ENCODE measurements at places on chromosomes 7 and 10.
A peak's percentile ranks its signal among the peaks of the same experiment; 100 is the strongest.

DNA sequence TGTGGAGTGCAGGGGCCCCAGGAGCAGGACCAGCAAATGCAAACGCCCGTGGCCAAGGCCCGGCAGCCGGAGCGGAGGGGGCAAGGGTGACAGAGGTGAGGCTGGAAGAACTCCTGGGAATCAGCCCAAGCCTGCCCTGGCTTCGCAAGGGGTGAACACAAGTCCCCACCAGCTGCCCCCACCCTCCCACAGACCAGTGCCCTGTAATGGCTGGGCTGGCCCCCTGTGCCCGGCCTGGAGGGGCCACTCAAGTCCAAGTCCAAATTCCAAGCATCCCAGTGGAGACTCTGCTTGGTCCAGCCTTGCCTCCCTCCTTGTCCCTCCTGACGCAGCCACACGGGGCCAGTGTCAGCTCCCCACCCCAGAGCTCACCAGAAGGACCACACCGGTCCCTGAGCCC lies 28.0 kb downstream of the MICALL2 start:
- DNase-seq: no peak

GRCh38 chr7:154433632-154434598 lies 381.7 kb downstream of the DPP6 start:
- DNase-seq: no peak

DNA sequence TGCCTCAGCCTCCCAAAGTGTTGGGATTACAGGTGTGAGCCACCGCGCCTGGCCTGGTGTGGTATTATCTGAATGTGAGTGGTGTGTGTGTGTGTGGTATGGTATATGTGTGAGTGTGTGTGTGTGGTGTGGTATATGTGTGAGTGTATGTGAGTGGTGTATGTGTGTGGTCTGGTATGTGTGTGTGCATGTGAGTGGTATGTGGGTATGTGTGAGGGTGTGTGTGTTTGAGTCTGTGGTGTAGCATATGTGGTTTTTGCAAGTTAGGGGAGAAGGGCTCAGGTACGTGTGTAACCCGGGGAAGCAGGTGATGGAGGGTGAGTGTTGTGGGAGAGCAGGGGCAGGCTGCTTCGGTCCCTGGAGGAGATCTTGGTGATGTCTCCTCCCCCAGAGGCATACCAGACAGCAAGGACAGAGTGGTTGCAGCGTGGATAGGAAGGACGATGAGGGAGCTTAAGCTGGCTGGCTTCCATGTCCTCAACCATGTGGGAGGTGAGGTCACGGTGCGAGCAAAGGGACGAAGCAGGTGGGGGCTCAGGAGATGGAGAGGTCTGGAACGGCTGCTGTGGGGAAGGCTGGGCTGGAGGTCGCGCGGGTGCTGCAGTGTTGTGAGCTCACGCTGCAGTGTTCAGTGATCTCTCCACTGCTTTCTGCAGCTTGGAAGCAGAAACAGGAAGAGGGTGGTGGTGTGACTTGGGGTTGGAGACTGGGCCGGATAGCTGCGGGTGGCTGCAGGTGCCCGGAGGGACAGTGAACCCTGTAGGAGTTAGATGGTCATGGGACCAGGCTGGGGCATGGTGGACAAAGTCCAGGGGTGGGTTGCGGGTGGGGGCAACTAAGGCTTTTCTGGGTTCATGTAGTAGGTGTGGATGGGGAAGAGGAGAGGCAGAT lies 5.0 kb downstream of the ZYX start:
- no peak for DNase-seq

- DNase-seq: no peak
Observed at GRCh38 chr10:98246911-98247805, 20.8 kb downstream of the LOXL4 start.

DNA sequence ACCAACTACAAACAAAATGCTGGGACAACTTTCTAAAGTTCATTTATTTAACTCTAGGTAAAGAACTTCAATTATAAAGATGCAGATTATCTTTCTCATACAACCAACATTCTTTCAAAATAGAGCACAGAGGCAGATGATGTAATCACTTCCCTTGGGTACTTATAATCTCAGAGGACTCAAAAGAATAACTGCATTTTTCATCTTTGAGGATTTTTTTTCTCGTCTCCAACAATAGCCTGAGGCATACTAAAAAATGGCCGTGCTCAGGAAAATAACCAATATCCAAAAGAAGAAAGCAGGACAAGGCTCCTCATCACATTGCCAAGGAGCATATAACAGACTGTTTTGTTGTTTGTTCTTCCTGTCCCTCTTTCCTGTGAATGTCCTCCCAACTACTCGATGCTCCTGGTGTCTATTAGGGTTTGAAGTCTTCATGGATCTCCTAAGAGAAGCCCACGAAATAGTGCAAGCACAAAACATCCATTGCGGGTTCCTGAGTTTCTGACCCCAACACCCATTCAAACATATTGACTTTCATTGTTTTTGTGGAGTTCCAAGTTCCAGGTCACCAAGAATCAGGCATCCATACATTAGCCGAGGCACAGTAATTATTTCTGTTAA lies 182.9 kb downstream of the SORCS1 start:
- no peak for DNase-seq

DNA sequence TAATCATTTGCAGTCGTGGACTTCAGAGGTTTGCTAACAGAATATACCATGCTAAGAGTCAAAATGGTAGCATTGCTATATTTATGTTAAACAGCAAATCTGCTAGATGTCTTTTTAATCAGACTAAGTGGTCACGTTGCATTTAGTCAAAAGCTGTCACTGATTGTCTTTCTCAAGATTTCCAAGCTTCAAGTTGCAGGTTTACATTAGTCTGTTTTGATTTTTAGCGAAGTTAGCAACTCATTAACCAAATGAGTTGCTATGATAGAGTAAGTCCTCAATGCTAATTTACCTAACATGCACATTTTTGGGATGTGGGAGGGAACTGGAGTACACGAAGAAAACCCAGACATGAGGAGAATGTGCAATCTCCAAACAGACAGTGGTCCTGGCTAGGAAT lies 653.2 kb downstream of the TNS3 start:
- DNase-seq: no peak

DNA sequence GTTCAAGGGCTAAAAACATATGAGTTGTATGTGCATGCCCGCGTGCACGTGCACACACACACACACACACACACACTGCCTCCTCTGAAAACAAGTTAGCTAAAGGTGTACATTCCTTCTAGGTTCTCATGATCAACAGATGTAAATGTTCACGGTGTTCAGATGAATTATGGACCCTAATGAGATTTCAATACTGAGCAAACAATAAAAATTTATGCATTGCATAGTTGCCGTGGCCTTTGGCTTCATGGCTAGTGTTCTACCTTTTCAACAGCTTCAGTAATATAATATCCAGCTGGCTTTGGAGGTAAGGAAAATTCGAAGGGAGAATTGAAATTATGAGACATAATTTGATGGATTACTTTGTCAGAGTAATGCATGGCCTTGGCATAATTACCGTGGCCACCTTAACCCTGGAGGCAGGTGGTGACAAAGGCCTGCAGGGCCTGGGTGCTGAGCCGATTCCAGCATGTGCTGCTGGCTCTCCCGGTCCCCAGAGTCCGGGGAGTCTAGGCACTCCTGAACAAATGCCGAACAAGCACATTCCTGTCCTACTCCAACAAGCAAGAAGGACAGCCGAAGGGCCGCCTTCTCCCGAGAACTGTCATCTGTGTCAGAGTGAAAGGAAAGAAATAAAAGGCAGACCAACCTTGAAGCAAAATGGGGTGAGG lies 166.6 kb upstream of the TCF7L2 start:
- no peak for DNase-seq

DNA sequence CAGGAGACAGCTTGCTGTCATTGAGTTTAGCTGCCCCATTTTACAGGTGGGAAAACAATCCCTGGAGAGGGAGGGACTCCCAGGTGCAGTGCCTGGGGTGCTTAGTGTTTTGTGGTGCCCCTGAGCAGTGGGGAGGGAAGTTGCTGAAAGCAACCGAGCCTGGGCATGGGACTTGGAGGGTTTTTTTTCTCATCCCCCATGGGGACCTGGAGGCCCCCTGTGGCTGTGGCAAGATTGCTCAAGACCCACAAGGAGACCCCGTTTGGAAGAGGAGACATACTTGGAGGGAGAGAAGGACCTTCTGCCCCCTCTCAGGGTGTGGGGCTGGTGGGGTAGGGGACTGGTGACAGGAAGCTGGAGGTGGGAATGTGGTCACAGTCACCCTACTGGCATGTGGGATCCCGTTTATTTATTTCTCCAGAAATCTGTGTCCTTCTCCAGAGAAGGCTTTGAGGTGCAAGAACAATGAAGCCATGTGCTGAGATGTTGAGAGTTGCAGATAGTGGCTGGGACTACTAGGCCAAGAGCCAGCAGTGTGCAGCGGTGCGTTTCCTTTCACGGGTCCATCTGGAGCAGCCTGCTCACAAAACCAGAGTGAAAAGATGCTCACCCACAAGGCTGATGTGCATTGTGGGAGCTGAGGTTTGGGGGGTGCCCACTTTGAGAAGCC lies 21.5 kb downstream of the ZMIZ1 start:
- DNase-seq: no peak

- no peak for DNase-seq
Observed at GRCh38 chr7:22576612-22577469, 76.9 kb upstream of the STEAP1B start.

- peak; percentile 78 for DNase-seq
Observed at GRCh38 chr7:98211221-98211675, at the start of gene BHLHA15. BHLHA15 (plus strand) TSS chr7:98211439; CDS start chr7:98212310, 871 bp downstream.

- DNase-seq: no peak
Observed at GRCh38 chr10:35043796-35044344, 46.3 kb downstream of the CUL2 start.

- no peak for DNase-seq
Observed at GRCh38 chr7:129315960-129316359, 91.1 kb downstream of the AHCYL2 start.

DNA sequence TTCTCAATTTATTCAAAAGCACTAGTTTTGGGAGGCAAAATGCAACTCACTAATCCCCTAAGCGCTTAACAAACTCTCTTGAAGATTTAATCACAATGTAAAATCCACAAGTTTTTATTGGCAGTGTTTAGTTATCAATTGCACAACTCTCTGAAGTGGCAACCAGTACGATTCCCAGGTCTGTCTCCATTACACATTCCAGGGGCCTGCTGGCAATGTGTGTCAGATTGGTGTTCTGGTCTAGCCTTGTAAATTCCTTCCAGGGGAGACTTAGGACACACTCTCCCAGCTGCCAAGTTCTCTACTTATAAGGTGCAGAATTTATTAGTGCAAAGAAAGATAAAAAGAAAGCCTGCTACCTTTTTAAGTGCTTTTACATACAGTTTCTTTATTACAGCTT lies 164.7 kb upstream of the HPS1 start:
- DNase-seq: no peak

- peak; percentile 39 for DNase-seq
Observed at GRCh38 chr7:7529328-7529727, 6.3 kb downstream of the COL28A1 start.

GRCh38 chr7:117248829-117249228 lies 74.0 kb downstream of the WNT2 start:
- DNase-seq: no peak

Data from NCI-H2081 (cell line).